ENCODE measurements at places on chromosomes 7 and 10.
A peak's percentile ranks its signal among the peaks of the same experiment; 100 is the strongest.

- no peak for DNase-seq
These were observed 94.7 kb downstream of the ARHGAP22 start for GRCh38 chr10:48509974-48510692.

DNA sequence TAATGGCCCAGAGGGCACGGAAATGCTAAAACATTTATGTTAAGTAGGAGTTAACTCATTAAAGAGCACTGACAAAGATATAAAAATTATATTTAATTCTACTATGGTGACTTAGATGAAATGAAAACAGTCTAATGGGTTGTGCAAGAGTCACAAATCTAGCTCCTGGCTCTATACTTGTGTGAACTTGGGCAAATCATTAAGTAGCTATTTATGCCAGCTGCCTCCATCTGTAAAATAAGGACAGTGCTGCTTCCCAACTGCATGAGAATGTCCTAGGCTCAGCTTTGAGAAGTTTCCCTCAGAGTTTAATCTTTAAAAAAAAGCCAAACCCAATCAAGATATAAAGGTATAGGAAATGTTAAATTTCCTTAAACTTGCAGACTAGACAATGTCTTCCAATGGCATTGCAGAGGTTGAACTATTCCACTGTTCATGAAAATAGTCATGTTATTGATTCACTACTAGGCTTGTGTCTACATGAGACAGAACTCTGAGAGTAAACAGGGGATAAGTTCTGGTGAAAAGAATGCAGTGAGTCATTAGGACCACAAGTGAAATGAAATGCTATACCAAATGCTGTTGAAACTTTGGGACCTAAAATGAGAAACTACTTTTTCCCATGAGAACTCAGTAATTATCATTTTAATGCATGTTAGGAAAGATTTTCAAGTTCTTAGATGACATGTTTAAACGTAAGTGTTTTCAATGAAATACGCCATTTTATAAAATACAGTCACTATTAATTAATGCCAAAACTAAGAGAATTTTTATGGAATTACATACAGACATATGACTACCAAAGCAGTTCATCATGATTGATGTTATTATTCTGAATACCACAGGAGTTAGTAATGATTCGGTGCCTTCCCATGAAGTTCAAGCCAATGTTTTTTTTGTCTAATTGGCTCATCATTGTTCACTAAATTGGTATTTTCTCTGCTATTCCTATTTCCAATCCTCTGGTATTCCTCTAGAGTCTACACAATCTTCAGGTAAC lies 84.2 kb downstream of the CDK6 start:
- DNase-seq: no peak

DNA sequence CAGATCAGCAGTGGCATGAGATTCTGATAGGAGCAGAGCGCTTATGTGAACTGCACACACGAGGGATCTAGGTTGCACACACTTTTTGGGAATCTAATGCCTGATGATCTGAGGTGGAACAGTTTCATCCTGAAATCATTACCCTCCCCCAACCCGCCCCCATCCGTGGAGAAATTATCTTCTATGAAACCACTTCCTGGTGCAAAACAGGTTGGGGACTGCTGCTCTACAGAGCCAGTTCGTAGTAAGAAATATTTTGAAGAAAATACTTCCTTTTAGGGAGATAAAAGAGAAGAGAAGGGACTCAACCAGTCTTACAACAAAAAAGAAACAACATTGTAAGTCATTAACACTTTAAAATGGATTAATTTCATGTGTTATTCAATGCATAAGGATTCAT lies 1308.2 kb downstream of the GATA3 start:
- DNase-seq: no peak

GRCh38 chr10:131453721-131454634 lies 142.5 kb upstream of the TCERG1L start:
- peak; percentile 64 for DNase-seq

DNA sequence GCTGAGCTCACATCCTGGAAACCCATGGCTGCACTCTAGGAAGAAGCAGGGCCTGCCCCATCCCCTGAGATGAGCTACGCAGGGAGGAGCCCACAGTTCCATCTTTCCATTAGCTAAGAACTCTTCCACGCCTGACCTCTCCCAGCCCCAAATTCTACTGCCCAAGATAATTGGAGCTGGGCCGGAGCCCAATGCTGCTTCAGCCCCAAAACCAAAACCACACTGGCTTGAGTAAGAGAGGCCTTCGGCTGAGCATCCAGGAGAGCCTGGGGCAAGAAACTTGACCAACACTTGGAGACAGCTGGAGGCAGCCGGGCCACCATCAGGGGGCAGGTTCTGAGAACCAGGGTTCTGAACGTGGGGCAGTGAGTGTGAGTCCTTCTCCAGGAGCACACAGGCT lies 116.1 kb upstream of the ZMIZ1 start:
- no peak for DNase-seq

DNA sequence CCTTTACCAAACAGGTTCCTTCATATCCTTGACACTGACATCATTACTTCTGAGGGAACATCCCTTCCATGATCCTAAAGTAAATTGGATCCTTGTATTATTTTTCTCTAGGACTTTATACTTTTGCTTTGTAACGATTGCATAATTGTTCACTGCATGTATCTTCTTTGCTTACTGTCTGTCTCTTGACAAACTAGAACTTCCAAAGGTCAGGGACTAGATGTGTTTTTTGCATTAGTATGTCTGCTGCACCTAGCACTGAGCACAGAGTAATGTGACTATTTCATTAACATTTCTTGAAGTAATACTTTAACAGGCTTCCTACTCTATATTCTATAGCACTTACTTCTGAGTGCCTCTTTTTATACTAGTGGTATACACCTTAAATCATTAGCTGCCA lies 976.6 kb upstream of the SORCS1 start:
- DNase-seq: no peak

DNA sequence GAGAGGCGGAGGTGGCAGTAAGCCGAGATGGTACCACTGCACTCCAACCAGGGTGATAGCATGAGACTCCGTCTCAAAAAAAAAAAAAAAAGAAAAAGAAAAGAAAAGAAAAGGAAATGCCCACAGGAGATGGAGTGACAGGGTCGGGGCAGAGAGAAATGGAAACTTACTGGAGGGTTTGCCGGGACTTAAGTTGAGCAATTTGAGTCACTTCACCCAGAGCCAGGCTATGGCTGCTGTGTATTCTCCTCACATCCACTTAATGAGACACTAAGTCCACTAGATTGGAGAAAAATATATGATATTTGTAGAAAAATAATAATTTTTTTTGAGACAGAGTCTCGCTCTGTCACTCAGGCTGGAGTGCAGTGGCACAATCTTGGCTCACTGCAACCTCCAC lies 4.6 kb upstream of the PFKFB3 start:
- no peak for DNase-seq
